Sigmoid colon (tissue), 7 donors: ENCODE measurements at places on chromosomes 5 and 9.

- DNase-seq = peak; percentile 75
- H3K27ac ChIP-seq = peak overlapping the region; percentile 32
- H3K27me3 ChIP-seq = no peaks in the 10 kb centered on the region
- no peaks in the 10 kb centered on the region for H3K36me3 ChIP-seq
Measured at GRCh38 chr9:133141833-133142595, 21.0 kb upstream of the RALGDS start.

DNA sequence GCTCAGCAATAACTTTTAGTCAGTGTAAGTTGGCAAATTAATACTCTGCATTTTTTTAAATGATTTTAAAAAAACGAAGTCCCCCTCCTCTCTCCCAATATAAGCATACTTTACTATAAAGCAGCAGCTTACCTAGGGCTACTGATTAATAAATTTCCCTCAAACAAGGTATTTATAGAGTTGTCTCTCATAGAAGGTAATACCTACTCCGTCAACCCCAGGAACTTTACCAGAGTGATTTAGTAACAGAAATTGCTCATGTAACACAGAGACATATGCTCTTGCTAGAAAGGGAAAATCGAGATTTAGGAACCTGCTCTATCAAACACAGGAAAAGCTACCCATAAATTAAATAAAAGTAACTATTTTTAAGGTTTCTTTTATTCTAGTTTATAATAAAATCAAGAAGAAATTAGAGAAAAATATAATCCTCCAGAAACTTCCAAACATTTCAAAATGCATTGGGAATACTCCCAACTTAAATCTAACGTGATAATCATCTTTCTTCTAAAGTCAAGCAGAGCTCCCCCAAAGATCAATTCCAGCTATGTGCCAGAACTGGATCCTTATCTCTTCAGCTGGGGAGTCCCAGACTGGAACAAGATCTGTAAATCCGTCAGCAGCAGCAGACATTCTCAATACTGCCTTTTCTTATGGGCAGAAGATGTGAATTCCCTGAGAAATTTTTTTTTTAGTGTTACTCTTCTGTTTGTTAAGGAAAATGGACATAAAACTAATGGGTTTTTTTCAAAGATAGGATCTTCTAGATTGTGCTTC is 69.6 kb downstream of the ADAMTS16 start:
- H3K27me3 ChIP-seq = no peaks in the 10 kb centered on the region
- no peak overlapping the region for H3K27ac ChIP-seq
- no peaks in the 10 kb centered on the region for H3K36me3 ChIP-seq

DNA sequence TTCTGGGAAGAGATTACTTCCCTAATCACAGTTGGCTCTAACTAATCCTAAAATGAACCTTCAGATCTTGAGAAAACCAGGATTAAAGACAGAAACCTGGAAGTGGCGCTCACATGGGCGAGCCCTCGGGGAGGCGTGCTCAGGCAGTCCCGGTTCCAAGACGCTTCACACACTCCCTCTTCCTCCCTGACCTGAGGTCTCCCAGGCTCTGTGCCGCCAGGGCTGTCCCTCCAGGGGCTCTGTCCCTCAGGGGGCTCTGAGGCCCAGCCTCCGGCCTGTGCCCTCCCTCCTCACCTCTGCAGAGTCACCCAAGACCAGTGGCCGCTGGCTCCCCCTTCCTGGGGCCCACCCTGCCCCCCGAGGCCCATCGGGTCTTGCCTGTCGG is 10.2 kb downstream of the SLC9A3 start:
- DNase-seq = no peak
- H3K27ac ChIP-seq = no peak overlapping the region
- H3K36me3 ChIP-seq = no peaks in the 10 kb centered on the region

- no peaks in the 10 kb centered on the region for H3K36me3 ChIP-seq
- H3K4me3 ChIP-seq = no peak overlapping the region
- no peak overlapping the region for H3K27ac ChIP-seq
- DNase-seq = no peak
- H3K27me3 ChIP-seq = peaks cover 12% of the 10 kb centered on the region
- peaks cover 9% of the 10 kb centered on the region for H3K4me1 ChIP-seq
Measured at GRCh38 chr9:79254900-79255650, 316.7 kb upstream of the TLE4 start.

- H3K4me1 ChIP-seq = no peaks in the 10 kb centered on the region
- DNase-seq = no peak
Measured at GRCh38 chr9:4662989-4663792, 1.1 kb downstream of the PLPP6 start.

DNA sequence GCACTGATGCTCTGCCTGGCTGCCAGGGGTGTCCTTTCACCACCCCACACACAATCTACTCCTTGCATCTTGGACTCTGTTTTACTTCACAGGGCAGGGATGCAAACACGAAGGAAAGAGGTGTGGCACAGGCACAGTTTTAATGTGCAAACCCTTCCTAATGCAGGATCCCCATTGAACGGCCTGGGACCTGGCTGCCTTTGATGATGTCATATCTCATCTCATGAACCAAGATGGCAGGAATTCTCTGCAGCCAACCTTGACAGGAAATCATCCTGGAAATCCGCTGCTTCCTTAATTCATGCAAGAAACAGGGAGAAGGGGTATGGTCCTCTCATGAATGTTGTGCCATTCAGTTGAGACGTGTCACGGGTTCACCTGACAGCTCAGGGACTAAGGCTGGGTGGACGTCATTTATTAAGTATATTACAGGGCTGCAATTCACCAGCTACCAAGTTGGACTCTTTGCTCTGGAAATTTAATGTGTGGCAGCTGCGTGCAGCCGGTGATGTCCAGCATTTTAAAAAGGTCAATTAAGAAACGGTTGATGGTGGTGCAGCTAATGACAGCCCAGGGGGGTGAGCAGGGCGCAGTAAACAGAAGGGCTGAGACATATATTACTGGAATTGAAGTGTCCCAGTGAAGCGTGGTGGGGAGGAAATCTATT is 91.5 kb downstream of the LMNB1 start:
- H3K27ac ChIP-seq = no peak overlapping the region
- H3K27me3 ChIP-seq = no peaks in the 10 kb centered on the region
- DNase-seq = no peak
- no peaks in the 10 kb centered on the region for H3K36me3 ChIP-seq

- H3K27me3 ChIP-seq = no peaks in the 10 kb centered on the region
- no peak for DNase-seq
- no peaks in the 10 kb centered on the region for H3K4me1 ChIP-seq
- no peaks in the 10 kb centered on the region for H3K36me3 ChIP-seq
- no peak overlapping the region for H3K27ac ChIP-seq
Measured at GRCh38 chr5:79560771-79561524, 47.0 kb upstream of the HOMER1 start.

GRCh38 chr9:84834426-84834825 is 164.9 kb downstream of the NTRK2 start:
- peaks cover 1% of the 10 kb centered on the region for H3K4me1 ChIP-seq
- H3K36me3 ChIP-seq = no peaks in the 10 kb centered on the region
- H3K4me3 ChIP-seq = no peak overlapping the region

DNA sequence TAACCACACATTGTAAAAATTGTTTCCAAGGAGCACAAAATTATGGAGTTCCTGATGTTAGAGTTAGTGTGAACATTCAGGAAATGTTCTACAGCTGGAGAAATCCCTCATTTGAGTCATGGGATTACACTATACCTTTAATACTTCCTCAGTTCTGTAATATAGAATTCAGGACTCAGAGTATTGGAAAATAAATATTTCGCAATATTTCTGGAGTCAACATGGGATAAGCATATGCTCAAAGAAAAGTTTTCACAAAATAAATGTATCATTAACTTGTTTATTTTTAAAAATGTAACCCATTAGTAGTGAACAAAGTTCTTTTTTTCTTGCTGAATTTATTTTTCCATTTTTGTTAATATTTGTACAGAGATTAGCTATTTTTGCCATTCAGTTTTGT is 8.6 kb downstream of the CYLC2 start:
- H3K27ac ChIP-seq = no peak overlapping the region

- no peaks in the 10 kb centered on the region for H3K27me3 ChIP-seq
- peak overlapping the region; percentile 0 for H3K4me3 ChIP-seq
- peaks cover 7% of the 10 kb centered on the region for H3K4me1 ChIP-seq
- peak overlapping the region; percentile 34 for H3K27ac ChIP-seq
Measured at GRCh38 chr5:132822650-132823480, 7.6 kb downstream of the SHROOM1 start.

DNA sequence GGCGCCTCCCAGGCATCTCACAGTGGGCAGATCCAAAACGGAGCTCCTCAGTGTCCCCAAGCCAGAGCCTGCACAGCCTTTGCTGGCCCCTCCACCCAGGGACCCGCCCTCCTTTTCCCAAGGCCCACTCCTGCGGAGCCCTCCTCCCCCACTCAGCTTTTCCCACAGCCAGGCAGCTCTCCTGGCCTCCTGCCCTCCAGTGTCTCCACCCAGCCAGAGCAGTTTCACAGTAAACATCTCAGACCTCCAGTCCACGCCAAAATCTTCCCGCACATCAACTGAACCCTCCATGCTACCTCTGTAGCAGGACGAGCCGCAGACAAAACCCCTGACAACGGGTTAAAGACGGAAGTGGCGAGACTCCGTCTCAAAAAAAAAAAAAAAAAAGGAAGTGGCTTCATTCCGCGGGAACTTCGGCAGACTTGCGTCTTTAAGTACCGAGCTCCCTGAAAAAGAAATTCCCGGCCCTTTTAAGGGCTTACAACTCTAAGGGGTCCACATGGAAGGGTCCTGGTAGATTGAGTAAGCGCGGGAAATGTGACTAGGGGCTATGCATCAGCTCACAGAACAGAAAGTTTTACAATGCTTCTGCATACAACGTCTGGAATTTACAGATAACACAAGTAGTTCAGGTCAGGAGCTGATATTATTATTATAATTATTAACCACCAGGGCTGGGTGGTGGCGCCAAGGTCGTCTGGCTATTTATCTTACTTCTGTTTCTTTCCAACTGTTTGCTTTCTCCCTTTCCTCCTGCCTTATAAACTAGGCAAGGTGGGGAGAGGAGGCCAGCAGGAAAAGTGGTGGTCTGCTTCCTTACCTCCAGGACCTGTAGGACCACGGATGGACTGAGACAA is 11.4 kb upstream of the GRIN1 start:
- H3K27me3 ChIP-seq = no peaks in the 10 kb centered on the region
- H3K4me3 ChIP-seq = peak overlapping the region; percentile 9
- peaks cover 22% of the 10 kb centered on the region for H3K4me1 ChIP-seq
- H3K27ac ChIP-seq = peak overlapping the region; percentile 42
- no peaks in the 10 kb centered on the region for H3K36me3 ChIP-seq
- DNase-seq = no peak

GRCh38 chr5:14447958-14448911 is 133.4 kb upstream of the OTULINL start:
- H3K4me3 ChIP-seq = no peak overlapping the region

DNA sequence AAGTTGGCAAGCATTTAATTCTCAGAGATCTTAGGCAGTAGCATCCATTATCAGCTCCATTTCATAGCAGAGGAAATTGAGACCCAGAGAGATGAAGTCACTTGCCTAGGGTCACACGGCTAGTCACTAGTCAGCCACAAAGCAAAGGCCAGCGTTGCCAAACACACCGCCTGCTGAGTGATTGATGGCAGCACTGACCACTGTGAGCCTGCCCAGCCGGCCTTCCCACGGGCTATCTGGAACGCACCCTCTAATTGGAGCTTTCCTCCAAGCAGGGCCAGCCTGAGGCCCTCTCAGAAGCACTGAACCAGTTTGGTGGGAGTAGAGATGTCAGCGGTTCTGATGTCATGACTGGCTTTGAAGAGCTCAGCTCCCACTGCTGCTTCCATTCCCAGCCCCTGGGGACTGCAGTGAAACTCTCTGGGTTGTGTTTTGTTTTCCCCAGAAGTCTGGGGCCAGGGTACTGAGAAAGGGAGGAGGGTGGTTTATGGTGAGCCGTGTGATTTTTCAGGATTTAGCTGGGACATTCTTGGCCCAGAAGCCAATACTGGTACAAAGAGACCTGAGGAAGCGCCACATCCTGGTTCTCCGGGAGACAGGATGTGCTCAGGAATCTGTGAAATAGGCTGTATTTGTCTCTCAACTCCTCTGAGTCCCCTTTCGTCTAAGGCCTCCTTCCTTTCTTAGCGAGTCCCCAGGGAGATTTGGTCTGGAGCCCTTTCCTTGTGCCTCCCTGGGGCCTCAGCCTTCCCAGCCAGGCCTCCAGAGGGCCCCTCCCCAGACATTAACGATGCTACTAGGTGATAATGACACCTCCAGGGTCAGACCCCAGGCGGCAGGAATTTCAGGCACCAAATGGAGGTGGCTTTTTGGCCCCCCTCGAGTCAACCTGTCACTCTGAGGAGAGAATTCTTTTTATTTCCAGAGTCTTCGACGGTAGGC is 44.5 kb downstream of the SPRY4 start:
- H3K36me3 ChIP-seq = no peaks in the 10 kb centered on the region
- no peak overlapping the region for H3K4me3 ChIP-seq
- peak overlapping the region; percentile 55 for H3K27ac ChIP-seq
- no peak for DNase-seq
- no peaks in the 10 kb centered on the region for H3K4me1 ChIP-seq

DNA sequence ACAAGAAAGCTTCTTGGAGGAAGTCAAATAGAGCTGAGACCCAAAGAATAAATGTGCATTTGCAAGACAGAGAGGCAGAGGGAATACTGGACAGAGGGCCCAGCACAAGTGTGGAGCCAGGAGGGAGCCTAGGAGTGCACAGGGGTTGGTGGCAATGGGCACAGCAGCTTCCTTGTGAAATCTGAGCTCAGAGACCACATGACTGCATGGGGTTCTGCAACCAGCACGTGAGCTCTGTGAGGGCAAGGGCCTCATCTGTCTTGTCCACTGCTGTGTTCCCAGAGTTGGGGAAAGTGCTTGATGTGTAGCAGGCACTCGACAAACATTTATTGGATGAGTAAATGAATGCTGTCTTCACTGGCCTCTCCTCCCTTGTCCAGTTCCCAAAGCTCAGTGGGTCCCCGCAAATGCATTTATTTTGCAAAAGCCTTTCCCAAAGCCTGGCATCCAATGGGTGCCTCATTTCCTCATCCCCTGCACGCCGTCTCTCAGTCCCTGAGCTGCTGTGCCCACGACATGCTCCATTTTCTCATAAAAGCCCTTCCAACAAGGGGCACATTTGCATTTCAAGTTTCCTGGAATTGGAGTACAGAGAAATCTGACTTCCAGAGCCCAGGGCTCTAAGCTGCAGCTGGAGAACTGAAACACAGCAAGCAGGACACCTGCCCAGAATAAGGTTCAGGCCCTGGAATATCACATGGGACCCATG is 58.5 kb downstream of the KCNIP1 start:
- no peaks in the 10 kb centered on the region for H3K4me1 ChIP-seq
- no peaks in the 10 kb centered on the region for H3K27me3 ChIP-seq
- H3K36me3 ChIP-seq = no peaks in the 10 kb centered on the region
- DNase-seq = no peak

DNA sequence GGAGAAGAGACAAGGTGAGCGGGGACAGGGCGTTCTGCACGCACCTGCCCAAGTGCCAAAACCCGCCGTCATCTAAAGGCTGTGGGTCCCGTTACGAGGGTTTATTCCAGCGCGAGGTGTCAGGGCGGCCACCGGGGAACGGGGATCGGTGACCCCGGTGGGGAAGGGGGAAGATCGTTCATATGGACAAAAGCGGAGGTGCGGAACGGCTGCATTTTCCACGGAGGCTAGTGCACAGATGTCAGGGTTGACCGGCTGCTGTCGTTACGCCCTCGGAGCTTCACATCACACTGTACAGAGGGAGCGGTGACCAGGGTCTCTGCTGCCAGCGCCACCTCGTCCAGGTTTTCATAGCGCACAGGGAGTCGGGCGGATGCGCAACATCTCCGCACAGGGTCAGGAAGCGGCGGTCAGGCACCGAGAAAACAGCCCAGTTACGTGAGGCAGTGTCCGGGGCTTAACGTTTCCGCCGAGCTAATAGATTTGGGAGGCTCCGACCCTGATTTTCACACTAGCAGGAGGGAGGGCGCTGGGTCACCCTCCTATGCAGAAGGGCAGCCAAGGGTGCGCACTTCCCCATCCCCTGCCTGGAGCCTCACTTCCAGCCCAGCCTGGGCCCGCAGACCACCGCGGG is 13.5 kb downstream of the BTNL9 start:
- DNase-seq = no peak
- H3K4me3 ChIP-seq = peak overlapping the region; percentile 26
- no peaks in the 10 kb centered on the region for H3K36me3 ChIP-seq
- peaks cover 19% of the 10 kb centered on the region for H3K4me1 ChIP-seq
- no peak overlapping the region for H3K27ac ChIP-seq
